ENCODE measurements at places on chromosomes 3 and 15.
A peak's percentile ranks its signal among the peaks of the same experiment; 100 is the strongest.

DNA sequence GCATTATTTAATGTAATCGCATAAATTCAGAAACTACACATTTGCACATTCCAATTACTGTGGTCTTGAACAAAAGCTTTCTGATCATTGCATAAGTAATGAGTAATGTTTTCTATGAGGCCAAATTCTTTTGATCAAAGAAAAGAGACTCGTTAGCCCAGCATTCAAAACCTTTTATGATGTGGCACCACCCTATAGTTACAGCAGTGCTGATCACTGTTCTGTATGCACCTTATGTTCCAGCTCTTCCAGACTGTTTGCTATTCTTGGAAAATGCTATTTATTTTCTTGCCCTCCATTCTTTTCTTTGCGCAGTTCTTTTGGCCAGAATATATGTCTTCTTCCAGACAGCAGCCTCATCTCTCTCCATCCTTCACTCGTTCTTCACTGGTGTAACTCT is 42.3 kb downstream of the MAP3K13 start:
- DNase-seq: no peak

DNA sequence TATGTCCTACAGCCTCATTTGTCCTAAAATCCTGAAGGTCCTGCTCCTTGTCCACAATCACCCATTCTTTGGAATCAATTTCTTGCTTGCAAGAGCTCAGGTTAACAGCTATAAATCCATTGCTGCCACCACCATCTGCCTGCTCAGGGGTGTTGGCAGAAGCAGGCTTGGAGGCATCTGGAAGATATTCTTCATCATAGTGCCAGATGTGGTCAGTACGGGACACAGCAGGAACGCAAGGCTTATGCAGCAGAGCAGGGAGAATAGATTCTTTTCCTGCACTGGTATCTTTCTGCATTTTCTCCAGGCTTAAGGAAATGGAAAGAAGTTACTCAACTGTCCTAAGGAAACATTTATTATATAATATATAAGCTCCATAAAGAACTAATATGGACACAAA is 38.5 kb upstream of the CDAN1 start:
- DNase-seq: no peak

- no peak for DNase-seq
Measured at GRCh38 chr3:194572944-194573491, 60.2 kb downstream of the TMEM44 start.

DNA sequence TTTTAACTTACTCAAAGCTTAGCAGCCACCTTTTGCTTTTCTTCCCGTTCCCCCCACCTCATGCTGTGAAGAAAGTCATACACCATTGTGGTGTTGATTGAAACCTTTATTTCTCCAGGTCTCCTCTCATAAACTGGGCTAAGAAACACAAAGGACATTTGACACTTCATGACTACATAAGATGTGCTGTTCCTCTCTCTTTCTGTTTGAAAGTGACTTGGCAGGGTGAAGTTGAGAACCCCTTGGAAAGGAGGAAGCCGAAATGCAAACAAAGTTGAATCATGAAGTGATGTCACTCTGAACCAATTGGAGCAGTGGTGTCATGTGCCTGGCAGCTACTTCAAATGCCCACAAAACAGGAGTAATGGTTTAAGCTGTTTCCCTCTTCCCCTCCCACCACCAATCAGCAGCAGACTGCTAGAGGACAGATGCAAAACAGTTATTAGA is 174.7 kb downstream of the IGF1R start:
- no peak for DNase-seq

GRCh38 chr3:79994397-79994796 is 226.6 kb upstream of the ROBO1 start:
- no peak for DNase-seq

- no peak for DNase-seq
Measured at GRCh38 chr3:60269377-60269776, 981.9 kb downstream of the FHIT start.

GRCh38 chr15:91711384-91712033 is 142.0 kb upstream of the SLCO3A1 start:
- no peak for DNase-seq

DNA sequence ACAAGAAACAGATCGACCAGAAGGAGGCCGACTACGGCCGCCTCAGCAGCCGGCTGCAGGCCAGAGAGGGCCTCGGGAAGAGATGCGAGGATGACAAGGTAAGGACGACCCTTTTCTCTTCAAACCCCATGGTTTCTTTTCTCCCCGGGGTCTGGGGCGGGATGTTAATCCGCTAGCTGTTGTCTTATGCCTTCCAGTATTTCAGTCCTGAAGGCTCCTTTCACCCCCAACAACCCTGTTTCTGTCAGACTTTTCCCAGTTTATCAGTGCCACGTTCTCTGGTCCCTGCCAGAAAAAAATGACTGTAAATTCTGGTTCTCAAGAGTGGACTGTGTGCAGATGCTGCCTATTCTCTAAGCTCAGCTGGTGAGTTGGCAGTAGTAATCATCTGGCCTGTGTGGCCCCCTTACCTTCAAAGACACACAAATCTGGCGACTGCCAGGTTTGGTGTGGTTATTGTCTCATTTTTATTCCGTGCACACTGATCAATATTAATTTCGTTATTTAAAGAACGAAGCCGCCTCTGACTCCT is 806 bp downstream of the GOLM2 start:
- DNase-seq: no peak

- peak; percentile 32 for DNase-seq
Measured at GRCh38 chr3:55487381-55488241, 505 bp upstream of the WNT5A start.

GRCh38 chr15:70575231-70576226 is 187.8 kb downstream of the UACA start:
- DNase-seq: no peak

DNA sequence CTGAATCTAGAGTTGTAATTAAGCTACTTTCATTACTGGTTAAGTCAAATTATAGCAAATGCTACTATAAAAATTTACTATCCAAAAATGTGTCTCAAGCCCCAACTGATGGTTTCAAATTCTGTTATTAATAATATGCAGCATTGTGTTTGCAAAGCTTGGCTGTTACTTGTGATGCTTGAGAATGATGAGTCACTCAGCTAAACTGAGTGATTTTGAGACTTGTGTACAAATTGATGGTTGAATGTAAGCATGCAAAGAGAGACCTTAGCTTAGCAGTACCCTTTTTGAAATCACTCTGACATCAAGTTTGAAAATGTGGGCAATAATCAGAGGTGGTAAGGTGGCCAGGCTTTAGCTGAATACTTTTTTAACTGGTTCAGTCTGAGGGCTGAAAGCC is 27.6 kb downstream of the OPA1 start:
- no peak for DNase-seq

DNA sequence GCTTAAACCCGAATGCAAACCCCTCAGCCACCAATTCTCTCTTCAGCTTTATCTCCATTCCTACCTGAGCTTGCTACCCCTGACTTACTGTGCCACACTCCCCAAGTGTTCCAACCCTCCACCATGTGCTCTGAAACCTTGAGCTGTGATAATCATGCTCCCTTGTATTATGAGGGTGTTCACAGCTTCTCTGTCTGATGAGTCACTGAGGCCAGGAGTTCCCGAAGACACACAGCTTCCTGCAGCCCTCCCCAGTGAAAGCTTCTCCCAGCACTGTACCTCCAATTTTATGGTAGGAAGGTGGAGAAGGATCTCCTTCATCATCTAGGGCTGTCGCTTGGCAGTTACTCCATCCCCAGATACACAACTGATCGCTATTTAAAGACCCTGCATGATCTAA is 24.9 kb downstream of the STAC start:
- DNase-seq: no peak

DNA sequence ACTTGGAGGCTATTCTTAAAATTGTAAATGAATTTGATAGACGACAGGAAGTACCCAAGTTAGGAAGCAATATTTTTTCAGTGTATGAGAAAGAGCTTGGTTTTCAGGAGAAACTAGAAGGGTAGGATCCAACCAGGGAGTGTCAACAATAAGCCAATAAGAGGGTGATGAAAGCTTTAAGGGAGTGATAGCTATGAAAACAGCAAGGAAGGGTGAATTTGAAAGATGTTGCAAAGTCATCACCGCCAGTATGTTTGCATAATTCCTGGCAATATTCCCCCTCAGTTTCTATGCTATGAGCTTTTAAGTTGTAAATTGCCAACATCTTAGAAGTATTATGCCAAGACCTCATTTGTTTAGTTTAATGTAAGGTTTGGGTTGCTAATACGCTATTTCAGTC is 11.8 kb upstream of the CSTA start:
- DNase-seq: no peak

DNA sequence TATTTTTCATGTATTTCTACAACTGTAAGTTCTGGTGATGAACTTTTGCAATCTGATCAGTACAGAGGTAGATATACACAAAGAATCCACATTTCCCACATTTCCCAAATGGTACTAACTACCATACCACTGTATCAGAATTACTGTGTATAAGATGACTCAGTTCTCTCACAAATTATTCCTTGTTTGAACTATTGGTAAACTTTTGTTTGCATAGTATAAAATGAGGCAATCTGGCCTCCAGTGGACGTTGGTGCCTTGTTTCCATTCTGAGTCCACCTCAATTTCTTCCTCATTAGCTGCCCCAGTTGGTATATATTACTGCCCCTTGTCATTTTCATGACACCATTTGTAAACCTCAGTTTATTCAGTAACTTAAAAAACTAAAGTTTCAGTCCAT is 38.5 kb downstream of the SPTSSB start:
- no peak for DNase-seq

DNA sequence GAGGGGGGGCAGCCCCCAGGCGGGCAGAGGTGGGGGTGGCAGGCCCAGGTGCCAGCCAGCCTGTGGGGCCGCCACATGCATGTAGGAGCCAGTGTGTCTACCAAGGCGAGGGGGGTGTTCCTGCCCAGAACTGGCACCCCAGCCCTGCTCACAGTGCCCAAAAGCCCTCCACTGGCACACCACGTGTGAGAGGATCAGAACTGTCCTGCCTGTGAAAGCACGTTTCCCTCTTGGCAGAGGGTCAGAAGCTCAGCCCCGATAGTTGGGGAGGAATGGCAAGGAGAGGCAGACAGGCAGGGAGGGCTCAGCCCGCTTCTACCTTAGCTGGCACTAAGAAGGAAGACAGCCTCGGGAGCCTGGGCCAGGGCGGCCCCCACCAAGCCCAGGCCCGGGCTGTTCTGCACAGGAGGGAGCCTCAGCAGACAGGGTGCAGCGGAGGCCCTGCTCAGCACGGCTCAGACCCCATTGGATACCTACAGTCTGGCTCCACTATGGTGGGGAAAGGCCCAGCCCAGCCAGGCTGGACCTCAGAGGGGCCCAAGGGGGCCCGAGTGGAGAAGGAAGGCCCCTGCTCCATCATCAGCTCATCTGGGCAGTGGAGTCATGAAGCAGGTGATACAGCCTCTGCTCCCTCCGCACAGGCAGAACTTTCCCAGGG is 84.8 kb upstream of the LINGO1 start:
- DNase-seq: no peak

- no peak for DNase-seq
Measured at GRCh38 chr15:34107315-34107714, 5.4 kb downstream of the PGBD4 start.

GRCh38 chr3:190108804-190109203 is 11.9 kb downstream of the P3H2 start:
- no peak for DNase-seq

DNA sequence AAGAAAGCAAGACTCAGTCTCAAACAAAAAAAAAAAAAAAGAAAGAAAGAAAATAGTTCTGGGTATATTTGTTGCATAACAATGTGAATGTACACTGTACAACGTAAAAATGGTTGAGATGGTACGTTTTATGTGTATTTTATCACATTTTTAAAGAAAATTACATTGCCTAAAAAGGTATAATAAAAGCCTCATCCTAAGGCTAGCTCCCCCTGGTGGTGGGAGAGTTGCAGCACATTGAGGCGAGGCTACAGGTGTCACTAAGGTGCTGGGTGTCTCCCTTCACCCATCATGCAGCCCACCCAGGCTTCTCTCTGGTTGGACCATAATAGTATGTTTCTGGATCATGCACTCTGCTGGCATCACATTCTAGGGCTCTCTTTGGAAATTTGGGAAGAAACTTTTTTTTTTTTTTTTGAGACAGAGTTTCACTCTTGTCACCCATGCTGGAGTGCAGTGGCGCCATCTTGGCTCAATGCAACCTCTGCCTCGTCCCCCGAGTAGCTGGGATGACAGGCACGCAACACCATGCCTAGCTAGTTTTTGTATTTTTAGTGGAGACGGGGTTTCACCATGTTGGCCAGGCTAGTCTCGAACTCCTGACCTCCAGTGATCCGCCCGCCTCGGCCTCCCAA is 12.4 kb upstream of the RAB11A start:
- peak; percentile 84 for DNase-seq

DNA sequence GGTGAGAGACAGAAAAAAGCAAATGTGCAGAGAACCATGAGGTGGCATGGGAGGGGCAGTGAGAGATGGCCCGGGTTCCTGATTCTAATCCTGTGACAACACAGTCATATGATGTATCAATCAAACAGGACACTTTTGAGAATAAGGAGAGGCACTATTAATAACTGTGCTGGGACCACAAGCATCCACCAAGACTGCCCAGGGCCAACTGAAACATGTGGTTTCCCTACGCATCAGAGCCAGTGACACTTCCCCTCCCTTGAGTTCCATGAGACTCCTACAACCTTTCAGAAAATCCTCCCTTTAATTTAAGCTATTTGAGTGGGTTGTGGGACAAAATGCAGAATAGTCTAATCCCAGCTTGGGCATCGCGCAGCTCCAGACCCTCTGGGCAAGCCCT is 17.4 kb downstream of the SH3BP5 start:
- DNase-seq: no peak

- DNase-seq: no peak
Measured at GRCh38 chr3:58058361-58059263, 50.4 kb downstream of the FLNB start.

- no peak for DNase-seq
Measured at GRCh38 chr3:152226176-152226575, 42.6 kb upstream of the MBNL1 start.

- no peak for DNase-seq
Measured at GRCh38 chr15:98981851-98982722, 25.5 kb downstream of the PGPEP1L start.

GRCh38 chr3:157142315-157142714 is 17.6 kb downstream of the CCNL1 start:
- no peak for DNase-seq

DNA sequence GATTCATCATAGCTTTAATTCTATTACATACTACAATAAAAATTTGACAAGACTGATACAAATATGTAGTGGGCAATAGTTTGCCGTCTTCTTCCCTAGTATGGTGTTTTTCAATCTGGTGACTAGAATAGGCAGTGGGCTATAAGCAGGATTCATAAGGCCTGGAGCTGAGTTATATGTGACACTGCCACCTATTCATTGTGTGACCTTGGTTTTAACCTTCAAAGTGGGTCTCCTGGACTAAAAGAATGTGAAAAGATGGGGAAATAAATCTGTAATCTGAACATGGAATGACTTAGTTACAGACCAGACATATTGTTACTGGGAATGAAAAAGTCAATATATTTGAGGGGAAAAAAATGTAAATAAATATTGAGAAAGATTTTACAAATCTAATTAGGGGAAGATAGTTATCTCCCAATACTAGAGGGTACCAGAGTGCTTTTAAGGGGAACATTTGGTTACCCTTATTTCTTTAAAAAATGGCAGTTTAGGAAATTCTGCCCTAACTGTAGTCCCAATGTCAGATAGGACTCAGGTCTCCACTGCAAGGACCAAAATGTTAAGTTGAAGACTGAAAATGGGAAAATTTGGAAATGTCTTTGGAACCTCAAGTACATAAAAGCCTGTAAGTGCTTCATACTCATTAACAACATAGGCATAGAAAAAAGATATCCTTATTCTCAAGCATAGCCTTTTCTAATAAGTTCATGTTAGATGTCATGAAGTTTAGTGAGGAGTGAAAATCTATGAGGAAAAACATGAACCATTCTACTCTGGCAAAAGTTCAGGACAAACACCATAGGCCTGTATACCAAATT is 10.7 kb upstream of the SETD5 start:
- no peak for DNase-seq

- DNase-seq: no peak
Measured at GRCh38 chr15:71630475-71630809, 179.9 kb upstream of the NR2E3 start.
